ENCODE measurements at places on chromosomes 1 and 21.

- no peak for DNase-seq
Observed at GRCh38 chr1:39822146-39822545, 33.5 kb upstream of the BMP8B start.

- no peak for DNase-seq
Observed at GRCh38 chr1:225290244-225290643, 137.6 kb downstream of the LBR start.

DNA sequence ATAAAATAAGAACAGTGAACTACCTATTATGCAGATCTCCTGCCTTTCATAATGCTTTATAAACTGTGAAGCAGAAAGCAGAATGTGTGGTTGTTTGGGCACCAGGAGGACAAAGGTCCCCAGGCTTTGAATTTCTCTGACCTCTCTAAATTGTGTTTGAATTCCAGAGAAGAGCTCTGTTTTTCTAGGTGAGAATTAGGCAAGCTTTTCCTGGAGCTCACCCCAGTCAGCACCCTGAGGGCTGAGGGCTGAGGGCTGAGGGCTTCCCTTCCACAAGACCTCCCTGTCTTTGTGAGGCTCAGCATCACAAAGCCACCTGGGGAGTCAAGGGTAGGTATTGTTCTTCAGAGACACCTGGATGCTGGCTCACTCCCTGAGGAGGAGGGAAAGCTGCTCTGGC, 45.5 kb upstream of the LRIG2 start:
- no peak for DNase-seq

DNA sequence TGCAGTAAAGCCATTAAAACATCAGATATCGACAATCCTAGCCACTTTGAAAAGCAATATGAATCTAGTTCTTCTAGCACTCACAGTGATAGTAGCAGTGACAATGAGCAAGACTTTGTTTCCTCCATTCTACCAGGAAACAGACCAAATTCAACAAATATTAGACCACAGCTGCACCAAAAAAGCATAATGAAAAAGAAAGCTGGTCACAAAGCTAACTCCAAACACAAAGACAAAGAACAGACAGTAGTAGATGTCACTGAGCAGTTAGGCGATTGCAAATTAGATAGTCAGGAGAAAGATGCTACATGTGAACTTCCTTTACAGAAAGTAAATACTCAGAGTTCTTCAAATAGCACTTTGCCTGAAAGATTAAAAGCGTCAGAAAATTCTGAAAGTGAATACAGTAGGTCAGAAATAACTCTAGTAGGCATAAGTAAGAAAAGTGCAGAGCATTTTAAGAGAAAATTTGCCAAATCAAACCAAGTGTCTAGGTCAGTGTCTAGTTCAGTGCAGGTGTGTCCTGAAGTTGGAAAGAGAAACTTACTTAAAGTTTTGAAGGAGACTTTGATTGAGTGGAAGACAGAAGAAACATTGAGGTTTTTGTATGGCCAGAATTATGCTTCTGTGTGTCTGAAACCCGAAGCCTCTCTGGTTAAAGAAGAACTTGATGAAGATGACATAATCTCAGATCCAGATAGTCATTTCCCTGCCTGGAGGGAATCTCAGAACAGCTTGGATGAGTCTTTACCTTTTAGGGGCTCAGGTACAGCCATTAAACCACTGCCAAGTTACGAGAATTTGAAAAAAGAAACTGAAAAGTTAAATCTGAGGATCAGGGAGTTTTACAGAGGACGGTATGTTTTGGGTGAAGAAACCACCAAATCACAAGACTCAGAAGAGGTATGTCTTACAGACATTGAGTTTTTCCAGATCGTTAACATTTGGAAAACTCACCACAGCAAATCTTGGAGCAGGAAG, 24.9 kb downstream of the RPAP2 start:
- no peak for DNase-seq

- no peak for DNase-seq
Observed at GRCh38 chr21:18603980-18604379, 200.4 kb upstream of the TMPRSS15 start.

DNA sequence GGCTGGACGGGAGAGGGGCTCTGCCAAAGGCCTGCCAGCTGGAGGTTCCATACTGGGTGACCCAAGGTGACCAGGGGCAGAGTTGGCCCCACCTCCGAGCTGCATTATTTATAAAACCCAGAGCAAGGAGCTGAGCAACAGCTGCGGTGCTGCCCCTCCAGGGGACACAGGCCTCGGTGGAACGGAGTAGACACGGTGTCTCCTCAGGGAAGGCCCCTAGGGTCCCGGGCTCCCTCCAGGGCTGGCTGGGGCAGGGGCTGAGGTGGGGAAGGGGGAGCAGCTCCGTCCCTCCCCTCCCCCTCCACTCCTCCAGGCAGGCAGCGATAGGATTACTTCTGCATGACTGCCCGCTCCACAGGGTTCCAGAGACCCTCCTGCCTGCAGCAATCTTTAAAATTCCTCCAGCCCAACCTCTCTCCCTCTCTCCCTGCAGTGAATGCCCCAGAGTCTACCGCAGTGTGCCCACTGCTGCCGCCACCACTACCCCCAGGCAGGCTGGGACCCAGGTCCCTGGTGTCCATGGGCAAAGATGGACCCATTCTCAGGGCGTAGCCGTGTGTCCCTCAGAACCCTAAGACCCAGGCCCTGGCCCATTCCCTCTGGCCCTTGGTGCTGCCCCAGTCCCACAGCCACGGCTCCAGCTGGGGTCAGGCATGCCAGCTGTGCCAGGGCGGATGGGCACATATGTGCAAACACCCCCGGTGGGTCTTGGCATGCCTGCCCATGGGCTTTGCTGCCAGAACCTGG, 10.8 kb downstream of the AHDC1 start:
- no peak for DNase-seq

Data from hematopoietic multipotent progenitor cell (in vitro differentiated cells).